Upper lobe of left lung (tissue), 6 donors: ENCODE measurements at places on chromosomes 1 and 21. TPM values are rescaled to one million over a fixed set of nuclear protein-coding genes. Genes with fewer than 3 reads are reported as not detected.

The NOS1AP gene
- total RNA-seq, result 5.7 TPM

The IL12RB2 gene
- 0.33 TPM for total RNA-seq

GRCh38 chr1:219573960-219574359, 38.9 kb downstream of the ZC3H11B start:
- DNase-seq, result no peak

- no peak for DNase-seq
These were observed 94.0 kb downstream of the CCDC185 start for GRCh38 chr1:223486932-223487886.

- DNase-seq, result no peak
These were observed 7.0 kb upstream of the MMEL1 start for GRCh38 chr1:2639607-2640521.
